ENCODE measurements at places on chromosomes 12 and 14.

- DNase-seq: no peak
Measured at GRCh38 chr12:116442946-116443345, 116.2 kb upstream of the MAP1LC3B2 start.

DNA sequence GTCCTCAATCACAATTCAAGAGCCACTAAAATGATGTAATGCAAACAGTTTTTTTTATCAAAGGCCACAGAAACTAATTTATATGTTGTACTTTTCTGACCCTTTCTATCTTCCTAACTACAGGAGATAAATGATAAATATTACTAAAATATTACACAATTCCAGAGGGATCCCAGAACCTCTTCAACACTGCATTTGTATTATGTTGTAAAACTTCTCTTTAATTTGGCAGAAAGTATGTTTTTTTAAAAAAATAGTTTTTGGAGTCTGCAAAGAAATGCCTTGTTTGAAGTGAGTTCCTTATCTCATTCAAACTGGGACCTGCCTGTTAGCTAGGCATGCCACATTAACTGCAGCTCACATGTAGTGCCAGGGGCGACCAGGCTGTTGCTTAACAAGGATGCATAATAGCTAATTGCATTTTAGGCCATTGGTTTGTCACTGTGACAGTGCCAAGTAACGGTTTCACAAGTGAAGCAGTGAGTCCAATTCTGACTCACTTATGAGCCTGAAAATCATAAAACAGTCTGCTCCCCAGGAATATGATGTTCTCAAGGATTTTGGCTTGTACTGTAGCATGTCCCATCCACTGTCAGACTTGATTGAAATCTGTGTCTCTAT lies 266.9 kb downstream of the KTN1 start:
- DNase-seq: no peak

- no peak for DNase-seq
Measured at GRCh38 chr14:55458800-55459515, 18.5 kb upstream of the TBPL2 start.

- no peak for DNase-seq
Measured at GRCh38 chr14:68707482-68707881, 85.4 kb downstream of the ZFP36L1 start.

DNA sequence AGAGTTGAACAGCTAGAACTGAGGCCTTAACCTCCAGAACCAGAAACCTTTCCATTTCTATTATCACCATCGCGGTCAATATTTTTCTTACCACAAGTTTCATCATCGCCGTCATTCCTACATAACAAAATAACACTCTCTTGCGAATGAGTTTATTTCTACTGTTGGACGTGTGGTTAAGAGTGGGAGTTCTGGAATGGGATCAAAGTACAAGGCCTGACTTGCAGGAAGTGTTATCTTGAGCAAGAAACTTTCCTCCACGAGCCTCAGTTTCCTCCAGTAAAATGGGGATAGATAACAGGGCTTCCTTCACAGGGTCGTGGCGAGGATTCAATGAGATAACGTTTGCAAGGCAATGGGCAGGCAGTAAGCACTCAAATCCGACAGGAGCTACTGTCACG lies 652 bp downstream of the SART3 start:
- DNase-seq: no peak

GRCh38 chr12:130394906-130395305 lies 57.2 kb downstream of the PIWIL1 start:
- no peak for DNase-seq

DNA sequence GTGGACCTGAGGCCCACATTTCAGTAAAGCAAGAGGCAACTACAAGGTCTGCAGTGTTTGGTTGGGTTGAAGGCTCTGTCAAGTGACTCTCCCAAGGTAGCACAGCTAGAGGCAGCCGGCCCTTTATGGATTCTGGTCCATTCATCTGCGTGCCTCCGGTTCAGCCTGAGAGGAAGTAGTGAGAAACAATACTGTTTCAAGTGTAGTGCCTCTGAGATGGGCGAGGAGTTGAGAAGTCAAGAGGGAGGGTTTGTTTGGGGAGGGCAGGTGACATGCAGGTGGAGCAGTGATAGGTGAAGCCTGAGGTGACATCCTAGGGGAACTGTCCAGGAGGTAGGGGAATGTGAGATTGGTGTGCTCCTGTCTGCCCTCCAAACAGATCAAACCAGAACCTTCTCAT lies 933.5 kb downstream of the VRK1 start:
- no peak for DNase-seq

- no peak for DNase-seq
Measured at GRCh38 chr12:131129839-131130238, 176.1 kb downstream of the ADGRD1 start.

GRCh38 chr12:130179621-130180020 lies 17.4 kb downstream of the FZD10 start:
- DNase-seq: no peak

DNA sequence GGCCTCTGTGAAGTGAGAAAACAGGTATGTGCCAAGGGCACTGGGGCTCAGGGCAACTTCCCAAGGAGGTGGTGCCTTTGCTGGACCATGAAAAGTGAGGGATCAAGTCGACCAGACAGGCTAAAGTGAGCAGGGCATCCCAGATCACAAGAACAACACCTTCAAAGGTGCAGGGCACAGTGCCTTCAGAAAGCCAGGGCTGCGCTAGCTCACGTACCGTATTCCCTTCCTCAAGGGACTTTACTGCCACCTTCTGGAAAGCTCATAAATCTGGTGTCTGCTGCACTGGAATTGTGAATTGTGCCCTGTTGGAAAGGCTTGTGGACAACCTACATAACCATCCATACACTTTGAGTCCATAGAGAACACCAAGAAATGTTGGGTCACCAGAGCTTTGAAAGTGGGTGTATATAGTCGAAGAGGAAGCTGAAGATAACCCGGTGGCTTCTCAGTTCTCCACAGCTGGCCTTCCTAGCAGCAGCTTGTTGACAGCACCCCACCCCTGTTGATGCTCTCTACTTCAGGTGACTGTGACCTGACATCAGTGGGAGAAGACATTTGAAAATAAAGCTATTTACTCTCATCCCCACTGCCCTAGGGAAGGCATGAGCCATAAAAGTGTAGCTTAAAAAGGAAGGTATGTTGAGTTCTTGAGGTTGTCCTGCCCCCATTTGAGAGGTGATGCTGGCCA lies 24.5 kb downstream of the FIGNL2 start:
- DNase-seq: peak; percentile 64

- peak; percentile 77 for DNase-seq
Measured at GRCh38 chr12:52246720-52247621, 13.9 kb downstream of the KRT7 start.

- no peak for DNase-seq
Measured at GRCh38 chr12:91680864-91681263, 464.8 kb downstream of the BTG1 start.

DNA sequence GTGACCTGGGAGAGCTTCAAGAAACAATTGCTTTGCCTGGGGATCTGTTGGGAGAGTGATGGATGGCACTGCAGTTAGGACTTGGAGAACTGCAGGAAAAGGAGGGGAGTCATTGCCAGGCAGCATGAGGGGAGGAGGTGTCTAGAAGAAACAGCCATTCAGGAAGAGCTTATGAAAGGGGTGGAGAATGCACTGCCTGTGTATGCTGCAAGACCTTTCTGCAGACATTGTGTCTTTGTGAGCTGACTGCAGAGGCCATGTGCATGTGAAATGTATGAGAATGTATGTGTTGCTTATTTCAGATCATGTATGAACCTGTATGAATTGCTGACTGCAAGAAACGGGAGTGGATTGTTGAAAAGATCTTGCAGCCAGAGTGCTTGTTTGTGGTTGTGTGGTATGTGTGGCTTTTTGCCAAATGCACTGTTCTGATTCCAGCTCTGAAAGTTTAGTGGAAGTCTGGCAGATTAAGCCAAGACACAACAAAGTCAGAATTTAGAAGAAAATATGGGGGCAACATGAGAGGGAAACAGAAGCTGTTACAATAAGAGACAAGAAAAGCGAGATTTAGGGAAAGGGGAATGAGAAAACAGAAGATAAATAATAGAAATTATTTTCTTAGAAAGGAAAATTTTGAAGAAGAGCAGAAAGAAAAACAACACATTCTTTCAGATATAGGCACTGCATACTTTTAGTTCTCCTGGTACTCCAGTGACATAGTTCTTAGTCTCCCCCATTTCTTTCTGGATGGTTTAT lies 9.8 kb upstream of the RIMKLB start:
- peak; percentile 77 for DNase-seq

Data from NCI-H446 treated with DMSO at 0.1 percent for 48 hours (cell line).